ENCODE measurements at places on chromosomes 4 and X. TPM values are rescaled to one million over a fixed set of nuclear protein-coding genes. Genes with fewer than 3 reads are reported as not detected.

DNA sequence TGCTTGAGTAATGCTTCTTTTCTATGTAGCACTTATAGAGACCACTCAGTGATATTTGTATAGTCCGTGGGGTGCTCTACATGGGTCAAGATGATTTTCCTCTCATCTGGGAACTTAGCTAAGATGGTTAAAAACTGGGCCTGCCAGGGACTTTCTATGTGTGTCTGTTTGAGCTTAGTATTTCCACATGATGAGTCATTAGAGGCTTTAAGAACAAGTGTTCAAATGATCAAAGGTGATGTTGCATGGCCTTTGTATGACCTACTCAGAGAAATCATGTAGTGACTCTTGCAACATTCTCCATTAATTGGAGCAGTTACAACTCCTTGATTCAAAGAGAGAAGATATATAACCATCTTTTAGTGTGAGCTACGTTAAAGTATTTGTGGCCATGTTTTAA lies 1480.5 kb upstream of the IGFBP7 start:
- DNase-seq, result no peak

GRCh38 chr4:3304831-3305609 lies 12.2 kb downstream of the RGS12 start:
- no peak for DNase-seq

- no peak for DNase-seq
These were observed 81.1 kb downstream of the FAM47B start for GRCh38 chrX:35023683-35024082.

DNA sequence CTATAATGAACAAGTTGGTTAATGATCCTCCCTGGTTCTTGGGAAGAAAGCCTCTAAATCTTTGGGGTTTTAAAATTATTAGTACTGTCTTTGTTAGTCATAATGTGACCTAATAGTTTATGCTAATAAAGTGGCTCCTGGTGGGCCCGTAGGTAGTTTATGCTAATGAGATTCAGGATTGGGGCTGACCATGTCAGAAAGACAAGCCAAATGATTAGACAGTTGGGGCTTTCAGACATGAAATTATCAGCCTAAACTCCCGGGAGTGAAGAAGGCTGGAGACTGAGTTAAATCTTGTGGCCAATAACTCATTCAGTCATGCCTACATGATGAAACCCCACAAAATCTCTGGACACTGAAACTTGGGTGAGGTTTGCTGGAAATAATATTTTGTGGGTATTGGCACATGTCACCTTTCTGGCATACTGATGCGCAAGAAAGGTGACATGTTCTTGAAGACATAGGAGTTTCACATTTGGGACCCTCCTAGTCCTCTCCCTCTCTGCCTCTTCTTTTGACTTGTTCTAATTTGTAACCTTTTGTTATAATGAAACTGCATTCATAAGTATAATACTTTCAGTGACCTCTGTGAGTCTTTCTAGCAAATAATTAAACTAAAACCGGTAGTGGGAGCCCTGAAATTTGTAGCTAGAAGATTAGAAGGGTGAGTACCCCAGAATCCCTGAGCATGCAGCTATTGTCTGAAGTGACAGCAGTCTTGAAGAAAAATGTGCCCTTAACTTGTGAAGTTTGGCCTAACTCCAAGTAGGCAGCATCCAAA lies 196.8 kb upstream of the FSTL5 start:
- no peak for DNase-seq

GRCh38 chr4:184896868-184897715 lies 71.3 kb upstream of the ACSL1 start:
- DNase-seq, result no peak

GRCh38 chr4:123446865-123447474 lies 50.4 kb downstream of the SPRY1 start:
- no peak for DNase-seq

- no peak for DNase-seq
These were observed 12.3 kb upstream of the TIGD2 start for GRCh38 chr4:89099034-89099433.

DNA sequence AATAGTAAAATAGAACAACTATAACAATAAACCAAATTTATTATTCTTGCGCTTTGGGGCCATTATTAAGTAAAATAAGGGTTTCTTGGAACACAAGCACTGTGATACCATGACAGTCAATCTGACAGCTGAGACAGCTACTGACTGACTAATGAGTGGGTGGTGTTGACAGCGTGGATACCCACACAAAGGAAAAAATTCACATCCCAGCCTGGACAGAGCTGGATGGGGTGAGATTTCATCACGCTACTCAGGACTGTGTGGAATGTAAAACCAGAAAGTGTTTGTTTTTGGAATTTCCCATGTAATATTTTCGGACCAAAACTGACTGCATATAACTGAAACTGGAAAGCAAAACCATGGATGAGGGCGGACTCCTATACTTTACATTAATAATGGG lies 48.8 kb downstream of the IGFBP7 start:
- no peak for DNase-seq

ZC4H2 gene
- total RNA-seq, result 1.3 TPM

DNA sequence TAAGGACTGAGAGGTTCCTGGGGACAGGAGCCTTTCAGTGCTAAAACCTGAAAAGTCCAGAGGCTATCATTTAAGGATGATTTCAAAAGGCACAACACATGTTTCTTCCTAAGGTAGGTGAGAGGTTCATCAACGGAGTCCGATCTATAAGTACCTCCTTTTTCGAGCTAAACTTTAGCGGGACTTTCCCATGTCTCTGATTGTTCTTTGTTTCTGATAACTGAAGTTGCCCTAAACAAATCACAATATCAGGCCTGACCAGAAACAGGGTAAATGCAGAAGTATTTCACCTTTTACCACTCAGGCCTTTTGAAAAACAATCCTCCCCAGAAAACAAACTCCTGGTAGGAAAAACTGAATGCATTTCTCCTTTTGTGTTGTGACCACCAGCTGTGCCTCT lies 17.6 kb downstream of the PIR start:
- DNase-seq, result no peak

- DNase-seq, result no peak
These were observed 24.6 kb downstream of the SPANXD start for GRCh38 chrX:141673946-141674345.

GRCh38 chr4:173288698-173289352 lies 45.3 kb downstream of the HMGB2 start:
- no peak for DNase-seq

GRCh38 chr4:75771607-75772006 lies 47.2 kb downstream of the USO1 start:
- no peak for DNase-seq

DNA sequence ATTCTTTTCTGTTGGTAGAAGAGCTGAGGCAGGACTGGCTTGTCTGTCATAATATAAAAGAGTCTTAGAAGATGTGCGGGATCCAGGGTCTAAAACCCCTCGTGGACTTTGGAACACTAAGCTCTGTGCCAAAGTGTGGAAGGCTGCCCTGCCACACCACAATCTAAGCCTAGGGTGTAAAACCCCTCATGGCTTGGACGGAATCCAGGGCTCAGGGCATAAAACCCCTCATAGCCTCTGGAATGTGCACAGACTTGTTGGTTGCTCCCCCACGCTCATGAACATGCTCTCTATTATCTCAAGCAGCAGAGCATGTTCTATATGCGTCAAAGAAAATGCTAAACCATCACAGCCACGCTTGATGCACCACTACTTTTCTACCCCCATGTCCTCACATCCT lies 483.6 kb downstream of the GABRG1 start:
- DNase-seq, result no peak

CHST7 gene
- 8.9 TPM for total RNA-seq

DNA sequence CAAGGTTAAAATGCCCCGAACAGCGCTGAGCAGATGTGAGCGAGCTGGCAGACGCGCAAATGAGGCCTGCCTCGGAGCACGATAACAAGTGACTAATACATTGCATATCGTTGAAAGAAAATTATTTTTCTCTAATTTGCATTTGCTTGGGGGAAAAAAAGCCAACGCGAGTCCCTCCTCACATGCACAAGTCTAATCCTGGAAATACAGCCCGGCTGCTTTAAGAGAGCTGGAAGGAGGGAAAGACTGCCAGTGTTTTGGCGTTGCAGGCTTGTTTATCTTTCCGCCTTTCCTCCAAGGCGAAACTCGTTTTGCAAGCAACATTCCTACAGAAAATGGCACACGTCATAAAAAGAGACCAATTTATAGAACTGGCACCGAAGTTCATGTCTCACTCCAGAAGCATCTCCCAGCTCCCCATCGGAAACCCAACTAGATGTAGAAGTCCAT lies 12.6 kb downstream of the BCOR start:
- no peak for DNase-seq

RADX gene
- total RNA-seq, result 9.7 TPM

Measured in GM12878 (cell line).